ENCODE measurements at places on chromosomes 12 and 14. TPM values are rescaled to one million over a fixed set of nuclear protein-coding genes. Genes with fewer than 3 reads are reported as not detected.

DPY19L2 gene
- 25.0 TPM for total RNA-seq

- DNase-seq, result no peak
Measured at GRCh38 chr14:77612011-77612620, 4.3 kb downstream of the SPTLC2 start.

- DNase-seq, result peak; percentile 58
Measured at GRCh38 chr14:101354726-101355125, 206.6 kb upstream of the DIO3 start.

- no peak for DNase-seq
Measured at GRCh38 chr14:47485421-47485820, 190.0 kb downstream of the MDGA2 start.

DNA sequence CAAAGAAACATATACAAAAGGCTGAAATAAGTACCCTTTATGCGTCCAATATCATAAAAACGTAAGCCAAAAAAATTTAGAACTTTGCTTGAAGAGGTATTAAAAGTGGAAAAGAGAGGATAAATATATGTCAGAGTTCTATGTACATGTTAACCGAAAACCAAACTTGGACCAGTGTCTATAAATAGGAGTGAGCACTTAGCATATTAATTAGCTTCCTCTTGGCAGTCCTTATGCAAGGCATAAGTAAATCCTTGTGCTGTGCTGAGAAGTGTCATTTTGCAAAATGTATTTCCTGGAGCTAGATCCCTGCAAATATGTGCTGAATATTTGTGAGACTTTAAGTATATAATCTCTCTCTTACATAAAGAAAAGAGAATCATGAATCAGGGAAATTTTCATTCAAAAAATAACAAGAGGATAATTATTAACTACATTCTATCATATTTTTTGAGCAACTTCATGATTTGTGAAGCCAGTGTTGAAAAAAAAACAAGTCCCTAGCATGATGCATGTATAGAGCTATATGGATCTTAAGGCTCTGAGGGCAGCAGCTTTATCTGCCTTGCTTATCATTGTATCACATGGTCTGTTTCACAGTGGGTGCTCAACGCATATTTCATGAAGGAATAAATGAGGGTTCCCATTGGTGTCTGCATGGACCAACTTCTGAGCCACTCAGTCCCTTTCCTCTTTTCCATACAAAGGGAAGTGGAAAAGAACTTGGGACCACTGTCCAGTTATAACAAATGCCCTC is 326.1 kb downstream of the PDZRN4 start:
- DNase-seq, result no peak

- DNase-seq, result no peak
Measured at GRCh38 chr12:27001663-27002062, 12.5 kb downstream of the TM7SF3 start.

All from uterus (tissue), 4 donors.